ENCODE measurements at places on chromosomes 16 and 17.

DNA sequence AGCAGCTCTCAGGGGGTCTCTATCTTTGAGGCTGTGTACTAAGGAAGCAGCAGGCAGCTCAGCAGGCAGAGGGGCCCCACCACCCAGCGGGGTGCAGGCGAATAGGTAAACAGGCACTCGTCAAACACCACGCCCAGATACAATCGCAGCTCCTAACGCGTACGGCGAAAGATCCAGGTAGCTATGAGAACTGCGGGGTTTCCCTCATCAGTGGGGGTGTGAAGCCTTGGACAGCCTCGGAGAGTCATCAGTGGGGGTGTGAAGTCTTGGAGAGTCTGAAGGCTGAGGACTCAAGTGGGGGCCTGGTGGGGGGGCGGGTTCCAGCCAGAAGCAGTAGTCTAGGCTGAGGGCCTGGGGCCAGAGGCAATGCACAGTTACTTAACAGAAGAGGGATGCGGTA is 69.0 kb downstream of the RTN4RL1 start:
- DNase-seq = no peak

DNA sequence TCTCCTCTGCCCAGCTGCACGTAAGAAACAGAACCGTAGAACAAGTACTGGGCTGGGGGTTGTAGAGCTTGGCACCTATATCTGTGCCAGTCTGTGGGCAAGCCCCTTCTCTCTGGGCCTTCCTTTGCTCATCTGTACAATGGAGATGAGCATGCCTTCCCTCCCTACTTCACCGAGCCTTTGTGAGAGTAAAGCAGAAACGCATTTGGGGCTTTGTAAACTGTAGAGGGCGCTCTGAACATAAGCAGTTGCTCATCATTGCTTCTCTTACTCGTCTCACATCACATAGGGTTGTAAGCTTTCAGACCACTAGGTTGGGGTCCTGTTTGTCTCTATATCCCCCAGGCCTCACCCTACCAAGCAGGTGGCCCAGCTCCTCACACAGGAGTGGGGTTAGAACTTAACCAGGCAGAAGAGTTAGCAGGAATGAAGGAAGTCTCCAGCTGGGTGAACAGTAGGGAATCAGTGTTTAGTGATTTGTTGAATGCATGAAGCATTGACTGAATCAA is 15.1 kb downstream of the SAMD14 start:
- no peak for DNase-seq

GRCh38 chr17:12979826-12980500 is 37.9 kb downstream of the ELAC2 start:
- DNase-seq = no peak

GRCh38 chr16:86545954-86546637 is 8.9 kb downstream of the MTHFSD start:
- DNase-seq = no peak

- no peak for DNase-seq
Observed at GRCh38 chr16:66484453-66485213, 57.5 kb downstream of the BEAN1 start.

DNA sequence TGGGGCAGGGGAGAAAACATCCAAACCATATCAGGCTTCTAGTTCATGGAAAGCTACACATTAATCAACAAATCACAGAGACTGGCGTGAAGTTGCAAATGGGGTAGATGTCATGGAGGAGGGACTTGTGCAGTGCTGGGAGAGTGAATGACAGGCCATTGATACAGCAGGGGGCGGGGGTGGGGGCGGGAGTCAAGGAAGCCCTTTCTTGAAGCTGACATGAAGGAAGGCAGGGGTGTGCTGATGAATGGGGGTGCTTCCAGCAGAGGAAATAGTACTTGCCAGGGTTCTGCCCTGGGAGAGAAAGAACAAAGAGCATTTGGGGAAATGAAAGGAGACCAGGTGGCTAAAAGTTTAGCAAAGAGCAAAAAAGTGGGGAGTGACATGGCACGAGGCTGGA is 269.9 kb downstream of the SHISA9 start:
- DNase-seq = no peak

- DNase-seq = no peak
Observed at GRCh38 chr16:28098171-28098958, 34.9 kb upstream of the GSG1L start.

- DNase-seq = no peak
Observed at GRCh38 chr16:73390936-73391335, 343.0 kb upstream of the ZFHX3 start.

GRCh38 chr17:37725601-37726146 is 19.2 kb downstream of the HNF1B start:
- no peak for DNase-seq

- DNase-seq = no peak
Observed at GRCh38 chr17:78991017-78991738, 11.5 kb upstream of the LGALS3BP start.

GRCh38 chr16:14564861-14565687 is 65.0 kb downstream of the PARN start:
- DNase-seq = no peak

DNA sequence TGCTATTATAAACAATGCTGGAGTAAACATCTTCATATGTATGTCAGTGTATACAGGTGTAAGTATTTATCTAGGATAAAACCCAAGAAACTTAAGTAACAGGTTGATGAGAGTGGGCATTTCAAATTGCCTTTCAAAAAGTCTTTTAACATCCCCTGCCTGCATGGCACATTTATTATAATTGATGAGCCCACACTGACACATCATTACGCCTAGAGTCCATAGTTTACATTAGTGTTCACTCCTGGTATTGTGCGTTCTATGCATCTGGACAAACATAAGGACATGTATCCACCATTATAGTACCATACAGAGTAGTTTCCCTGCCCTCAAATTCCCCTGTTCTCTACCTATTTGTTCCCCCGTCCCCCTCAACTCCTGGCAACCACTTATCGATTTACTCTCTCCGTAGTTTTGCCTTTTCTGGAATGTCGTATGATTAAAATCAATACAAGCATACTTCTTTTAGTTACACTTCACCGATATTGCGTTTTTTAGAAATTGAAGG is 53.7 kb downstream of the NACA2 start:
- no peak for DNase-seq

DNA sequence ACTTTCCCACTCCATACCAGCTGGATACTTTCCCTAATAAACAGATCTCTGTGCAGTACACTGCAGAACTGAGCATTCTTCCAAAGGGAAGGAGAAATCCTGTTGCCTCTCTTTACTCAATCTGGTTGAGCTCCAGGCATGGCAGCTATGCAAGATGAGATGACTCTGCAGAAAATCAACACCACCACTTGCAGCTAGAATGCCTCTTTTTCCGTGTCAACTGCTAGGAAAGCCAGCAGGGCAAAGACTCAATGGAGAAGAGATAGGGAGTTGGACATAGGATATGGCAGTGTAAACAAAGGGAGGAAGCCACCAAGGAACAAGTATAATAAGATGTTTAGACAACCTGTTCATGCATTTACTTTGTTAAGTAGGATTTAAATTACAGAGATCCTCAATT is 40.4 kb upstream of the CORO6 start:
- no peak for DNase-seq

DNA sequence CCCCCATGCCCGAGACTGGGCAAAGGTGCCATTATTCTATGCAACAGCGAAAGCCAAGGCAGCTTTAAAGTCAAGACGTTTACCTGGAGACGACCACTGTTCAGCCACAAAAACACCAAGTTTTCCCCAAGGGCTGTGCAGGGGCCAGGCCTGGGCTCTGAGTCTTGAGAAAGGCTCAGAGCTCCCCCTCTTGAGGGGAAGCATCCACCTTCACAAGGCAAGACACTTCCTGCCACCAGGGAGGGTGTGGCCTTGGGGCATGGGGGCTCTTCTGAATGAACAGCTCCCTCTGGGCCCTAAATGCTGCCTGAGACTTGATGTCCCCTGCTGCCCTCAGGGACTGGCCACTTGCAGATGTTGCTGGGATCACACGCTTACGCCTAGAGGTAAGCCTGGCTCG is 26.5 kb downstream of the PDIA2 start:
- DNase-seq = peak; percentile 55

DNA sequence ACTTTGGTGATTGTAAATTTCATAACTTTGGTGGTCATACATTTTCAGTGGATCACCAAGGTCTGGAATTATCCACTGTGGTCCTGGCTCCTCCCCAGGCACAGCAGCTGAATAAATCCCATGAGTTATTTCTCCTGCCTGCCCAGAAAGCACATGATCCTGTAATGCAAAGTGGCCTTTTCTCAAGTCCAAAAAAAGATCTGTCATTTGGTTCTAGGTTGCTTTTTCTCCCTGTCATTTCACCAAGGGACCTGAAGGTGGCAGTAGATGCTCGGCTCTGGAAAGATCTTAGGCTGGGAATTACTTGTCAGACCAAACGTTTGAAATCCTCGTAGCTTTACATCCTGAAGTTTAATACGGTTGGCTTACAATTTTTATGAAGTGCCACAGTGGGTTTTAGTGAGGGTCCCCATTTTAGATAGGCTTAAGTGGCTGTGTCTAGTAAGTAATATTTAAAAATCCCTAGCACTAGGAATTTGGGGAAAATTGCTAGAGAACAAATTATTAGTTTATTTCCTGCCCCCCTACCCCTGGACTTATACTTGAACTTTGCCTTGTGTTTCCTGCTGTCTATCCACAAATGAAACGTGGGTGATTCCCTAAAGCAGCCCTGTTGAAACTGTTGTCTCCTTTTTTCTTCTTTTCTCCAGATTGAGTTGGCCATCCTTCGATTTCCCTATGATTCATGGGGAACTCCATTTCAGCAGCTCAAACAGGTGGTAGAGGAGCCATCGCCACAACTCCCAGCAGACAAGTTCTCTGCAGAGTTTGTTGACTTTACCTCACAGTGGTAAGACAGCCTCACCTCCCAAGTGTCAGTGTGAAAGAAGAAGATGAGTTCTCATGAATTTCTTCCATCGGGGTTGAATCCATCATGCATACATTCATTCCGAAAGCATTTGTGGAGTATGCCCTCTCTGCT is 111.7 kb downstream of the MAP2K6 start:
- DNase-seq = no peak

DNA sequence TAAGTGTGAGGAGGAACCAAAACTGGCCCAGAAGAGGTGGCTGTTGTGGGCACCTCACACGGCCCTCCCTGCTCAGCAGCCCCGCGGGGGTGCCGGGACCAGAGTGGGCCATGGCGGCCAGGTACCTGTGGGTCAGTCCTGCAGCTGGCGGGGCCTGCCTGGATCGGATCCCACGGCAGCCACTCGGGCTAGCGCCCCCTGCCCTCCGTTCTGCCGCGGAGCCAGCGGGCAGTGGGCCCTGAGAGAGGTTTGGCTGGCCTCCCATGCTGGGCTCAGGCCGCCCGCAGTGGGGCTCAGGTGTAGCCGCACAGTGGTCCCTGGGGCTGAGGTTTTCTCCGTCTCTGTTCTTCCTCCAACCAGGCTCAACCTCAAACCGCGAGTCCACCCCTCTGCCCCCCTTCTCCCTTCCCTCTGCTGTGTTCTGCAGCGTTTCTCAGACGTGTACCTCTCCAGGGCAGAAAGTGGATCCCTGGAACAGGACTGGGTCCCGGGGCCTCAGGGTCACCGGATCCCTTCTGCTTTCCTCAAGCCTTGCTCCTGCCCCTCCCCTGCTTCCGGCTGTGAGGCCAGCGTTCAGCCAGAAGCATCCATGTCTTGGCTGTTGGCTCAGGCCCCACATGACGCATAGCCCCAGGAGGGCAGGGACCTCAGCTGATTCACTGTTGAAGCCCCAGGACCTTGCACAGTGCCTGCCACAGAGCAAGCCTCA is 28.6 kb upstream of the ITGA3 start:
- DNase-seq = no peak

DNA sequence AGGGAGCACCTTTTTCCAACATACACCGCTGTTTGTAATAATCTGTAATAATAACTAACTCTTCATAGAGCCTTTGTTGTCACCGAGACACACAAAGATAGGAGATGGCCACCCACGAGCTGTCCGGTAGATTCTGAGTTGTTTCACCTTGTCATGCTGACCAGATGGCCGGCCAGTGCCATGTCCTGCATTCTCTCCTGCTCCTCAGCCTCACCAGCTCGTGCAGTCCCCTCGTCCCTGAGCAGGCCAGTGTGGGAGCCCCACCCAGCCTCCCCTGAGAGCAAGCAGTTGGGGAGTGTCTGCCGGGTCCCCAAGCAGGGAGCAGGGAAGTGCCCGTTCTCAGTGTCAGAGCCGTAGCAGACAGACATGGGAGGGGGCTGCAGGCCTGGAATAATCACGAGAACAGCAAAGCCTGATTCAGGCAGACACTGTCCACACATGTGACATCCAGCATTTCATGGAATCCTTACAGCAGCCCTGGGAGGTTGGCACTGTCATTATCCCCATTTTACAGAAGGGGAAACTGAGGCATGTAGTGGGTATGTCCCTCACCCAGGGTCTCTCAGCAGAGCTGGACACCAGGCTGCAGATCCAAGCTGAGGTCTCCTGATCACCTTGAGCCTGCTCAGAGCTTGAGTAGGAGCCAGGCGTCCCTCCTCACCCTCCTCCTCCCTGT is 178.5 kb upstream of the CIBAR2 start:
- no peak for DNase-seq

DNA sequence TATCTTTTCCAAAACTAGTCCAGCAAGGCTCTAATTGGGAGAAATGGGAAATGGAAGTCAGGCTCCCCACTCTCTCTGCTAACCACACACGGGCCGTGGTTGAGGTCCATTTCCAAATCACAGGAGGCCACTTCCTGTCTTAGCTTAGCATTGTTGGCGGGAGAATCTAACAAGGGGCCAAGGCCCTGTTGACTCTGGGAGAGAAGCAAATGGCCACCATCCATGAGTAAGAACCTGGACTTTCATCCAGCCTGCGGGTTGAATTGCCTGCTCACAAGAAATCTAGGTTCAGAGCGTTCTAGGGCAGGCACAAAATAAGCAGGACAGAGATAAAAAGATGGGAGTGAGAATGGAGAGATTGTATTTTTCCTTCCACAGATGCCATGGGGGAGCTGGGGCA is 5.7 kb downstream of the FAM20A start:
- DNase-seq = no peak

DNA sequence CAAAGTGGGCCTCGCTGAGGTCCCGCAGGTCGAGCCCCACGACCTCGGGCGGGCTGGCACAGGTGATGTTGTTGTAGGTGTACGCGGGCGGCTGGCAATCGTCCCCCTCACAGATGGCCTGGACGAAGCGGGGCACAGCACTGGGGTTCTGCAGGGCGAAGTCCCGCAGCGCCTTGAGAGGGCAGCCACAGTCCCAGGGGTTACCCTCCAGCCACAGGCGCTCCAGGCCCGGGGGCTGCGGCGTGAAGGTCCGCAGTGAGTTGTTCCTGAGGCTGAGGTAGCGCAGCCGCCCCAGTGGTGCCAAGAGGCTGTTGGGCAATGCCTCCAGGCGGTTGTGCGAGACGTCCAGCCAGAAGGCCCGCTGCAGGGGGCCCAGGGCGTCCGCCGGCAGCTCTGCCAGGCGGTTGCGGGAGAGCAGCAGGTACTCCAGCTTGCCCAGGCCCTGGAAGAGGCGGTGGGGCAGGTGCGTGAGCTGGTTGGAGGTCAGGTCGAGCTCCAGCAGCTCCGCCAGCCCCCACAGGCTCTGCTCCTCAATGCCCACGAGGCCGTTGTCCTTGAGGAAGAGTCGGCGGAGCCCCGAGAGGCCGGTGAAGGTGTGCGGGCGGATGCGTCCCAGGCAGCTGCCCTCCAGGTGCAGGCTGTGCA is 2.8 kb downstream of the IGFALS start:
- DNase-seq = no peak

DNA sequence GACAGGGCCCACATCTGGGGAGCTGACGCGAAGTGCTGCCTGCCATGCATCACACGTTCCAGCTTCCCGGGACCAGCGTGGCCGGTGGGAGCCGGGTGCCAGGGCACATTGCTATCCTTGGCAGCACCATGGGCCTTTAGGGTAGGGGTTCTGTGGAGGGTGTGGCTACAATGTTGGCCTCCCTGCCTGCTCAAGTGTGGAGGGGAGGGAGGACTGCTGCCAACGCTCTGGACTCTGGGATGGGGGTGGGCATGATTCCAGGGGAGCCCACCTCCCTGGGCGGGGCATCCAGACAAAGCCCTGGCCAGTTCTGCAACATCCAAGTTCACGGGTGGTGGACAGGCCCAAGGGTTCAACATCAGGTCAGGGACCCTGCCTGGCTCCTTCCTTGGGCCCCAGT is 13.9 kb downstream of the GRB7 start:
- DNase-seq = no peak
